ENCODE measurements at places on chromosomes 3 and 15. TPM values are rescaled to one million over a fixed set of nuclear protein-coding genes. Genes with fewer than 3 reads are reported as not detected.

Gene FBLN2
- total RNA-seq = 46.9 TPM

Gene CX3CR1
- total RNA-seq = 1.5 TPM

Gene KIF9
- total RNA-seq = 5.1 TPM

Gene NOX5
- 0.09 TPM for total RNA-seq

Gene SHF
- total RNA-seq = 8.6 TPM

Gene UBA7
- total RNA-seq = 23.3 TPM

Gene RFT1
- 8.2 TPM for total RNA-seq

Gene CXCR6
- 0.04 TPM for total RNA-seq

Gene MYZAP
- 2.9 TPM for total RNA-seq

Gene SLC27A2
- total RNA-seq = 0.18 TPM

Gene OR5K2
- not detected for total RNA-seq

Gene UROC1
- 0.04 TPM for total RNA-seq

Gene ARNT2
- total RNA-seq = 4.9 TPM

Gene CTXN2
- total RNA-seq = not detected

DNA sequence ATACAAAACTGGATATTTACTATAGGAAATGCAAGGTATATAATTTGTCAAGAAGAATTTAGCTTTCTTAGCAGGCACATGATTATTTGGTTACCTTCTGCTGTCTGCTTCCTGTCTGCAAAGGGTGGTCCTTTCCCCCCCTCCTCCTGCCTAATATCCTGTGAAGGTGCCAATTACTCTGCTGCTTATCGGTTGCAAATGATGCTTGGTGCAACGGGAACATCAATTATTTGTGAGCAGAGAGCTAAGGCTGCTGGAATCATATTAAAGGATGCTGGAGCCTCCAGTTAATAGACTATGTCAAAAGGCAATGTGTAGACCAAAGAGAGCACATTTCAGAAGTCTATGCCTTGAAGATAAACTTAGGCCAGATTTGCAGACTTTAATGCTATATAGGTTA, 443.7 kb upstream of the ONECUT1 start:
- DNase-seq = no peak

DNA sequence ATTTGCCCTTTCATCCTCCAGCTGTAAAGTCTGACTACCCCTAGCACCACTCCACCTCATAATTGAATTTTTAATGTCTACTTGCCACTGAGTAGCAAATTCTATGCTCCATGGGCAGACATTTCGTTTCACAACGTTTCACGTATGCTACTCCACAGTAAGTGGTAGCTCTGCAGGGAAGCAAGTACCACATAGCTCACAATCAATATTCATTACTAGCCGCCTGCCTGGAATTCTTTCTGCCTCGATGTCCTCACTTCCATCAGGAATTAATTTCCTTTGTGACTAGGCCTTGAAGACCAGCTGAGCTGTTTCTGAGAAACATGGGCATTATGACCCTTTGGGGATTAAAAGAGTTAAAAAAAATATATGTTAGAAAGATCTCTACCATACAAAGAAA, 15.3 kb downstream of the NPTN start:
- no peak for DNase-seq

DNA sequence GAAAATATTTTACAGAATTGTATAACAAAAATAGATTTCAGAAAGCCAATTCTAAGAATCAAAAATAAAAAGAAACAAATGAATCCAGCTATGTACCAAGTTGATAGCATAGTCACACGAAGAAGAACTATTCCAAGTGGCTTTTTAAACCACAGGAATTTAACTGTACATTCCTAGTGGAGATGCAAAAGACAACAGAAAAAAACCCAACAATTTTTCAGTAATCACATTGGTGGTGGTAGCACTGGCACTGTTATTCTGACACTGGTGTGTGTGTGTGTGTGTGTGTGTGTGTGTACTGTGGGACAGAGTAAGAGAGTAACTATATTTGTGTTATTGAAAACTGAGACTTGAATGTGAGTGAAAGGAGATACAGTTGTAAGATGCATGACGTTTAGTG, 9.1 kb downstream of the BFSP2 start:
- no peak for DNase-seq

DNA sequence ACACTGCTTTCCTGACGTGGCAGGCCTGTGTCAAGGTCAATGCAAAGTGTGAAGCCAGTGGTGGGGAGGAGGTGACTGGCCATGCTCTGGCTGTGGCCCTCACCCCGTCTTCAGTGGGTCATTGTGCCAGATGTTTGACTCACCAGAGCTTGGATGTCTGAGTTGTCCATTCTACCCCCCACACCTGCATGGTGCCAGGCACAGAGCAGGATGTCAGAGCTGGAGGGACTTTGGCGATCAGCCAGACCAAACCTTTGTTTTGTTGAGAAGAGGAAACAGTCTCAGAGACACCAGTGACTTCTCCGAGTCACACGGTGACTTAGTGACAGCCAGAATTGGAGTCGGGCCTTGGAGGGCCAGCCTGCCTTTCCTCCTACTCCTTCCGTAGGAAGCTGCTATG, 49.5 kb downstream of the SMAD6 start:
- no peak for DNase-seq

GRCh38 chr3:186515125-186515524, 29.1 kb downstream of the CRYGS start:
- DNase-seq = no peak

DNA sequence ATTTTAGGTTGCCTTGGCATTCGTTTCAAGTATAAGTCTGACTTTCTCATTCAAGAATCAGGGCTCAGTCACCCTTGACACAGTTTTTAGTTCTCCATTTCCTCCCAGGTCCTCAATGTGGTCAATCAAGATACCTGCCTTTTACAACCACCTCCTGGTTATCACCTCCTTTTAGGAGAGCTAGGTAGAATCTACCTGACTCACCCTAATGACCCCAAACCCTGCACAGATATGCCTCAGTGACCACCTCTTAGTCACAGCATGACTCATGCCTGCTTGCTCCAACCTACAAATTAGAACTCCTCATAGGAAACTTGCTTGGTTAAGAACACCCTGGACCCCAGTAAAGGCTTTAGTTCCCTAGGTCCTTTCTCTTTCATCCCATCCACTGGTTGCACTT, 22.5 kb downstream of the DMXL2 start:
- DNase-seq = no peak

- DNase-seq = no peak
Observed at GRCh38 chr15:49137861-49138260, 17.5 kb downstream of the COPS2 start.

DNA sequence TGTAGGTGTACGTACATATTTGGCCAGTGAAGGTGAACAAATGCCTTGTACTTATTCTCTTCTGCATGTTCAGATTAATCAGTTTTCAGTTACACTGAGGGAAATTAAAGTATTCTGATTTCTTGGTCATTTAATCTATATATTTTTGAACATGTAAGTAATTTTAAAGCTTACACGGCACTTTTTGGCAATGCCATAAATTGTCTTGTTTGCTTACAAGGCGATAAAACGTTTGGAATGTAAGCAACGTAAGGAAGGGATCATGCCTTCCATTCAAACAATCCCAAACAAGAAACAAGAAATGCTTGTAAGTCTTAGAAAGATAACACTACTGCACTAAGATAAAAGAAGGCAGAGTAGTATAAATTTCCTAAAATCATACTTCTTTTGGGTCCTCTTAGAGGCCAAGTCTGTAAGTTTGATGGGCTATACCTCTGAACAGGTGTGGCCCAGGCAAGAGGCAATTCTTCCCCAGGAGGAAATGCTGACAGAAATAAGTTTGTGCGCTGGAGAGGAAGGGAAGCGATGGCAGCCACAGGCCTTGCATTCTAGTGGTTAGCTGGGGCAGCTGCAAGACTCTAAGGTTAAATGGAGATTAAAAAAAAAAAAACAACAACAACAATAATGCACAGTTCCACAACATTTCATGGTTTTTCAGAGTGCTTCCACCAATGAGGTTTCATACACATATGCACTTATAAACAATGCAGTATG, 73.8 kb downstream of the GOLIM4 start:
- no peak for DNase-seq

DNA sequence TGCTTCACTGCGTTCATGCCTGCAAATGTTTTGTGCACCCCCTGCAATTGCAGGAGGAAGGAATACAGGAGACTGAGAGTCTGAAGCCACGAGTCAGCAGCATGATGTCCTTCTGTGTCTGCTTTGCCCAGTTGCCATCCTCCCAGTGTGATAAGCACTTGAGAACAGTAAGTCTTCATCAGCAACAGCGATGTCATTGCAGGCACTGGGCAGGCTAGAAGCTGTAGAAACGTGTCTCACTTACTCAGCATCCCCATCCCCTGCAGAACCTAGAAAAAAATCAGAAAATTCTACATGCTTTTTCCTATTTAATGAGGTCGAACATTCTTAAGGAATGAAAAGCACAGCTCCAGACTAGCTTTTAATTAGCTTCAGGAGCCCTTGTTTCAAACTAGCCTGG, 156.5 kb upstream of the LPP start:
- DNase-seq = no peak

- DNase-seq = peak; percentile 73
Observed at GRCh38 chr3:61627768-61628185, 66.4 kb downstream of the PTPRG start.

- DNase-seq = peak; percentile 40
Observed at GRCh38 chr15:77819048-77819850, 186.5 kb upstream of the LINGO1 start.

DNA sequence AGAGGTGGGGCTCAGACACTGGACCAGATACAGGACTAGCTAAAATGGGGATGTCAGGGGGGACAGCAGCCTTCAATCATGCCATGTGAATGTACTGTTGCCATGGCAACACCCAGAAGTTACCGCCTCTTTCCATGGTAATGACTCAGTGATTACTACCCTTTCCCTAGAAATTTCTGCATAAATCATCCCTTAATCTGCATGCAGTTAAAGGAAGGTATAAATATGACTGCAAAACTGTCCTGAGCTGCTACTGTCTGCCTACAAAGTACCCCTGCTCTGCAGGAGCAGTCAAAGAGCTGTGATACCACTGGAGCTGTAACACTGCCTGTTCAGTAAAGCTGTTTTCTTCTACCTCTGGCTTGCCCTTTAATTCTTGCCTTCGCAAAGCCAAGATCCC, 168.2 kb downstream of the PEAK1 start:
- DNase-seq = no peak

DNA sequence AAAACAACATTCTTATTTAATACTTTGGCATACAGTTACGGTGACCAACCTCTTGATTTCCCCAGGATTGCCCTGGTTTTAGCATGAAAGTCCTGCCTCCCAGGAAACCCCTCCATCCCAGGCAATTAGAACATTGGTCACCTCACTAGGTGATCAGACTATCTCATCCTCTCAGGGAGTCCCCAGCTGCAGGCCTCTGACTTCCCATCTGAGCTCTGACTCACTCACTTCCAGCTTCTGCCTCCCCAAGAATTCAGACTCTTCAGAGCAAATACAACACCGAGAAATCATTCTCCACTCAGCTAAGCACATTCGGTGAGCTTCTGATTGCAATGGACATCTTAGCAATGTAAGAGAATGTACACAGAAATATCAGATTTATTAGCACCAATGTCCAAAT, 92.4 kb upstream of the HES1 start:
- peak; percentile 42 for DNase-seq

GRCh38 chr15:74624020-74624602, 8.5 kb downstream of the CLK3 start:
- DNase-seq = no peak

GRCh38 chr3:138724443-138724842, 110.3 kb downstream of the PIK3CB start:
- peak; percentile 7 for DNase-seq

GRCh38 chr3:142735462-142735861, 11.6 kb downstream of the TRPC1 start:
- no peak for DNase-seq

GRCh38 chr3:177249203-177249602, 51.9 kb upstream of the TBL1XR1 start:
- no peak for DNase-seq

GRCh38 chr3:17820704-17821103, 78.3 kb upstream of the TBC1D5 start:
- no peak for DNase-seq

- peak; percentile 93 for DNase-seq
Observed at GRCh38 chr15:93614386-93615104, 525.5 kb upstream of the RGMA start.

DNA sequence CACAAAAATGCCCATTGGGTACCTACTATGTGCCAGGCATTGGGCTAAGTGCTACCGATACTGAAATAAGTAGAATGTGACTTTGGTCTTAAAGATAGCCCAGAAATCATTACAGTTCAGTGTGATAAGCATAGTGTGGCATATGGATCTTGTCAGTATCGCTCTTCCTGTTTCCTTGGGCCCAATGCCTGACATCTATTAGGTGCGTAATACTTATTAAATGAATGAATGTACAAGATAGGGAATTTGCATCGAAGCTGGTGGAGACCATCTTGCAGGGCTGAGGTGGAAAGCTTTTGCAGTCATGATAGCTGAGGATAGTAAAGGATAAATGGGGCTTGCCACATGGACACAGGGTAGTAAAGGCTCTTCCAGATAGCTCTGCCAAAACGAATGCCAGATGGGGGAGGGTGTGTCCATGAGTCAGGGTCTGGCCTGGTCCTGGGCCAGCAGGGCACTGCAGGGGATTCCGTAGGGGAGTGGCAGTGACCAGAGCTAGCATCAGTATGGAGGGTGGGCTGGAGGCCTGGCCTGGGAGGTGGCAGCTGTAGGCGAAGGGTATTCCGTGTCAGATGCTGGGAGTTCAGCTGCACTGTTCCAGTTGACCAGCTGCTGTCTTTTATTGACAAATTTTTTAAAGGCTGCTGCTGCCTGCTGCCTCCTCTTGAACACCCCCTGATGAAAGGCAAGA, 23.5 kb downstream of the TSEN2 start:
- peak; percentile 71 for DNase-seq

DNA sequence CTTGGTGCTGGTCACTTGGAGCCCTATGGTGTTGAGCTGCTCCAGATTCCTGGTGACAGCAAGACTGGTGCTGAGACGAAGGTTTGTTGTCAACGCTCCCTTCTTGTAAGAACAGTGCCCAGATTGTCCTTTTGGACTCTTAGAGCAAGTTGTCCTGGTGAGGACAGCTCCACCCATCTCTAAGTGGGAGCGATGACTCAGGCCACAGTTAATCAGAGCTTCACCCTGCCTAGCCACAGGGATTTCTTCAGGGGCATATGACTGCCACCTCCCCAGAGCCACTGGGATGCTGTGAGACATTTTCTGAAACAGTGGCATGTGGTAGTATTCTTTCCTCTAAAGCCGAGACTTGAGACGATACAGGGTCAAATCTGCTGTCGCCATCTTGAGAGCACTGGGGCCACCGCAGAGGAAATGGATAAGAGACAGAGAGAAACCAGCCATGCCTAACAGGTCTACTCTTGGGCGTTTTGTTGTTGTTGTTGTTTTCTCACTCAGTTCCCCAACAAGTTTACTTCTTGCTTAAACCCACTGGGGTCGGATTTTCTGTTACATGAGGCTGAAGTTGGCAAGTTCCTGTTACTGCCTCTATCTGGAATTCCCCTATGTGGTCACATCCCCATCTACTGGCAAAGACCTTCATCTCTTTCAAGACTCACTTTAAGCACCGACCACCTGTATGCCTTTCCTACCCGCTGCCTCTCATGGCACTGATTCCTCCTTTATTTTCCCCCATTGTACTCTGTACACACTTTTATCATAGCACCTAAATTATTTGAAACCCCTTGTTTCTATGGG, 16.0 kb upstream of the PCOLCE2 start:
- DNase-seq = no peak

GRCh38 chr3:79846148-79846933, 78.5 kb upstream of the ROBO1 start:
- DNase-seq = no peak

All from muscle of leg (tissue), 16 donors.